ENCODE measurements at places on chromosomes 7 and 10.

GRCh38 chr7:2172311-2173188 lies 60.2 kb downstream of the MAD1L1 start:
- no peak for DNase-seq

- DNase-seq = no peak
Observed at GRCh38 chr10:4902571-4903011, 60.6 kb upstream of the AKR1C1 start.

DNA sequence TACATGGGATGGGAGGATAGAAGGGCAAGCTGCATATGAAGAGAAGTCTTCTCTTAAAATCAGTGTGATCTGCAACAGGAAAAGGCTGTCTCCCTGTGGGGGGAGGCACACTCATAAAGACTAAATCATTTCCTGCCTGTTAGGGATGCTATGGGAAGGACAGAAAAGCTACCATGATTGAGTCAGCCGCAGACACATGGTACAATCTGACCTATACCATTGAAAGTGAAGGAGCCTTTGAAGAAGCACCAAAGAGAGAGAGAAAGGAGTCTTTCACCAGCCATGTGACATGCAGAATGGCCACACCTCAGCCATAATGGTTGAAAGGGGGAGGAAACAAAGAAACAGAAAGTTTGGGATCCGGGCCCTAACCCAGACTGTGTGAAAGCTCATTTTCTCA lies 29.1 kb downstream of the NUDCD3 start:
- no peak for DNase-seq

- no peak for DNase-seq
Observed at GRCh38 chr10:110860576-110861241, 11.0 kb upstream of the PDCD4 start.

- DNase-seq = no peak
Observed at GRCh38 chr10:74924251-74924963, 98.0 kb downstream of the KAT6B start.

DNA sequence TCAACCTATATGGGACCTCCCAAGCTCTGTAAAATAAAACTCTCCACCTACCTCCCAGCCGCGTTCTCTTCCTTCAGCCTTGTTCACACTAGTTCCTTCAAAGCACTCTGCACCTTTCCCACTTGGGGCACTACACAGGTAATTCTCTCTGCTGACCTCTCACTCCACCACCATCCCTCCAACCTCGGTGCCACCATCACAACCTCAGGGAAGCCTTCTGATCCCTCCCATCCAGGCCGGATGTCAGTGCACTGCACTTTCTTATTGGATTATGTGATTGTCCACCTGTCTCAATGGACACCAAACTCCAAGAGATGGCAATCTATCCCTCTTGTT lies 7.0 kb downstream of the LARP4B start:
- peak; percentile 24 for DNase-seq

DNA sequence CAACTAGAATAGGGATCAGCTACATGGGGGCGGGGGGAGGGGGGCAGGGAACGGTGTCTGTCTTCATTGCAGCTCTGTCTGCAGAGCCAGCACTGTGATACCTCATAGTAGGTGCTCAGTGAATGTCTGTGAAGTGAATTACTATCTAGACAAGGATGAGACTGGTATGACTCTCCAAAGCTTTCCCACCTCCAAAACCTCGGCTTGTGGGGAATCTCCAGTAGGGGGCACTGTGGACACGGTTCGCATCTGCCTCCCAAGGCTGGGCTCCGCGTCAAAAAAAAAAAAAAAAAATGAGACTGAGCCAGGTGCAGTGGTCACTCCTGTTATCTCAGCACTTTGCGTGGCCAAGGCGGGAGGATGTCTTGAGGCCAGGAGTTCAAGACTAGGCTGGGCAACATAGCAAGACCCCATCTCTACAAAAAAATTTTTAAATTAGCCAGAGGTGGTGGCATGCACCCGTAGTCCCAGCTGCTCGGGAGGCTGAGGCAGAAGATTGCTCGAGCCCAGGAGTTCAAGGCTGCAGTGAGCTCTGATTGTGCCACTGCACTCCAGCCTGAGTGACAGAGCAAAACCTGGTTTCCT lies 9.6 kb downstream of the TRIM56 start:
- DNase-seq = peak; percentile 24

DNA sequence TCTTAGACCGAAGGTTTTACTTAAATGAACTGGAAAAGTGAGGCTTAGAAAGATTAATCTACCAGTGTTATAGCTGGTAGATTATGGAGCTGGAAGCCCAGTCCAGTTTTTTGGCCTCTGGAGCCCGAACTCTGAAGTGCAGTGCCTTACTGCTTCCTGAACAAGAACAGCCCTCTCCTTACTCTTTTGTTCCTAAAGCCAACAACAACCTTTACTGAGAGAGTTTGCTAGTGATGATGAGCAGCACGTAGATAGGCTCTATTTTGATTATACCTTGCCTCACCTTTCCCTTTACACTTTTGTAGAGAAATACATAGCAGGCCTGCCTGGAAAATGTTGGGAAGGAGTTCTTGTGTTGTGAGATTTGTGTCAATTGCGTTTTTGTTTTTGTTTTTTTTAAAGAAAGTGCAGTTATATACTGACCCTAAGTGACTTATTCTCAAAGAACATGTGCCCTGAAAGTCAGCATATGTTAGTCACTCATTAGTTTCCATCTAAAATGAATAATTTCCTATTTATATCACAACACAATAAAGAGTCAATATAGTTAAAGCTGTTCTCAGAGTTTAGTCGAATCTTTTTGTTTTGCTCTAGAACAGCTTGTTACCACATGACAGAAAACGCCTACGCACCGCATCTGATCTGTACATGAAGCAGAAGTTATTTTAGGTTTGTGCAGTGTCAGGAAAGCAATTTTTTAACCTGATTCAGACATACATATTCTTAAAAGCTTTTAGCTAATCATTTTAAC lies 33.0 kb downstream of the PLEKHA1 start:
- DNase-seq = peak; percentile 27

DNA sequence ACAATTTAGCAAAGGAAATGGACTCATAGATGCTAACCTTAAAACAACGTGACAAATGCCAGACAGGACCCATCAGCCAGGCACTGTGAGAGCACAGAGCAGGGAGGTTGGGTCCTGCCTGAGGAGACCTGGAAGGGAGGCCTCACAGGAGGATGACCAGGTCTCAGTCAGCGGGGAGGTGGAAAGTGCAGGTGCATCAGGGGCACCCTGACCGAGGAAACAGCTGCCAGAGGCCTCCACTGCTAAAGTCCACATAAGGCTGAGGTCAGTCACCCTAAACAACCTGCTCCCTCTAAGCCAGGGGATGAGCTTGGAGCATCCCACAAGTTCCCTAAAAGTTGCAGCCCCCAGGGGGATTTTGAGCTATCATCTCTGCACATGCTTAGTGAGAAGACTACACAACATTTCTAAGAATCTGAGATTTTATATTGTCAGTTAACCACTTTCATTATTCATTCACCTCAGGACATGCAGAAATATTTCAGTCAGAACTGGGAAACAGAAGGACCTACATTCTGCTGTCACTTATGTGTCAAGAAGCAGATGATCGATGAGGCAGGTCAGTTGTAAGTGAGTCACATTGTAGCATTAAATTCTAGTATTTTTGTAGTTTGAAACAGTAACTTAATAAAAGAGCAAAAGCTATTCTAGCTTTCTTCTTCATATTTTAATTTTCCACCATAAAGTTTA lies 157.6 kb upstream of the LANCL2 start:
- no peak for DNase-seq

DNA sequence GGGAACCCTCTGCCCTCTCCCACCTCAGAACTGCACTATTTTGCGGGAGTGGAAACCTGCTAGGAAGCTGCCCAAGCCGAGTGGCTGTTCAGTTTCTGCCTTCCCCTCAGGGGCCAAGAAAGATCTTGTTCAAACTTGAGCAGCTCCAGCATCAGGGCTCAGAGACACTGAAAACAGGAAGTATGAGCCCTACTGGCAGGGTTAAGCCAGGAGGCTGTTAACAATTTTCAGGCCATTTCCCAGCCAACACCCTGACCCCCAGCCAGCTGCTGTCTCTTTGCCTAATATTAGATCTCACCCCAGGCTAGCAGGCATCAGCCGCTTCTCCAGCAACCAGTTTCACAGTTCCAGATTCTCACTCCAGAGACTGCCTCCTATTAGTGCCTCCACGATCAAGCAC lies 9.2 kb downstream of the PLAU start:
- DNase-seq = no peak

DNA sequence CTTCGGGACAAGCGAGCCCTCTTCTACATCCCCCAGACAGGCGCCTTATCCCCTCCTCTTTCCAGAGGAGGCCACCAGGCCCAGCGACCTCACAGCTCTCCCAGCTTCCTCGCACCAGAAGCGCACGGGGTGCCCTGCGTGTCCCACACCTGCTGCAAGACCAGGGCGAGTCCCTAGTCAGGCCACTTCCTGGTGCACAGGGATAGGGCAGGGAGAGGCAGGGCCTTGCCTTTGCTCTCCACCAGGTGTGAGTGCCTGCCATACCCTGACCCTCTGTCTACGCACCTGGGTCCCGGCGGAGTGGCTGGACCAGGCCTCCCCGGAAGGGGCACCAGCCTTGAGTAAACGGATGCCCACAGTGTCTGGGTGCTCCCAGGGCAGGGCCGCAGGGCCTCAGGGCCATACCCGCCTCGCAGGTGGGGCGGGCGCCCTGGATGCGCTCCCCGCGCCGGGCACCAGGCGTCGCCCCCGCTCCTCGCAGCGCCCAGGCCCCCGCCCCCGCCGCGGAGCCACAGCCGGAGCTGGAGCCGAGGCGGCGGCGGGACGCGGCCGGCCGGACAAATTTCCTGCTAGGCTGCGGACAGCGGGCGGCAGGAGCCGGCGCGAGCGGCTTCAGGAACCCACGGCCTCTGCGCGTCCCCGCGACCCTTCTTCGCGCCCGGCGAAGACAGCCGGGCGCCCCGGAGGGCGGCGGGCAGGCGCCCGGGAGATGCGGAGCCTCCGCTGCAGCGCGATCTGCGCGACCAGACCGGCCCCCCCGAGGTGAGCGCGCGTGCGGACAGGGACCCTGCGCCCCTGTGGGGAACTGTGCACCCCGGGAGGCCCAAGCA lies at the start of gene PTPRE:
TSS of gene PTPRE (plus strand) at position 556 of the 830 bp plus-strand sequence. CDS start 133,779 bp downstream, outside the sequence.
- peak; percentile 92 for DNase-seq

DNA sequence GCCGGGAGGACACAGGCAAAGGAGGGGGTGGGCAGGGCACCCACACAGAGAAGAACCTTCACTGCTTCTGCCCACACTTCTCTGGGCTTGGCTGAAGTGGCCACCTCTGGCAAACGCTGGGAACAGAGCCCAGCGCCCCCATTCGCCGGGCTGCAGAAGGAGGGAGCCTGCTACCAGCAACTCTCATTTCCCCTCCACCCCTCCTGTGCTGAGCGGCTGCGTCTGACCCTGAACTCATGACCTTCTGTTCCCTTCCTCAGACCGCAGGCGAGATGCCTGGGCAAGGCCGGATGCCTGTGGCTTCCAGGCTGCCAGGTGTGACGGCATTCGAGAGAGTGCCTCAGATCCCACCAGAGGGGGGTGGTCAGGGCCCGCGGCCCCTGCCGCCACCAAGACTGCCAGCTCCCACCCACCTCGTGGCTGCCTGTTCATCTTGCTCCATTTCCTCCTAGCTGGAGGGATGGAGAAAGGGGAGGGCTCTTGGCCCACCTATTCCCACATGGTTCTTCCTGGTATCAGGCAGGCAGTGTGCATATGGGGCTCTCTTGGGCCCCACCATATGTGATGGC lies 19.8 kb downstream of the DNAJB12 start:
- DNase-seq = peak; percentile 93

GRCh38 chr10:30781670-30782121 lies 152.1 kb upstream of the LYZL2 start:
- DNase-seq = peak; percentile 98

DNA sequence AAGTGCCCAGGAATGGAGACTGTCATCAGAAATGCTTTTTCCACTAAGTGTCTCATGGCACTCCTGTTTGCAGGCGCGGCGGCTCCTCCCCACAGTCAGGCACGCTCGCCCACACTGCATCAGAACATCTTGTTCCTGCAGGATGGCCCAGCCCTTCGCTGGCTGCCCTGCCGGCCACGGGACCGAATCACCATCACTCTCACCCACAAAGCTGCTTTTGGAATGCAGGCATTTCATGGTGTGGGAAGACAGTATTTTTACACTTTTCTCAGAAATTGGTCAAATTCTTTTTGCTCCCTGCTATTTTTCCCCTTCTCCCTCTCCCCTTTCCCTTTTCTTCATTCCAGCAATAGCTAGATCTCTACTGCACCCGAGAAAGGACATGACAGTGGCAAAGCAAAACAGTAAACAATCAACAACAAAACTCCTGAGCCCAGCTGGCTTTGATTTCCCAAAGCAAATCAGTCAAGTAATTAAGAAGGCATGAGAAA lies 176.1 kb upstream of the TNS3 start:
- peak; percentile 76 for DNase-seq

- DNase-seq = peak; percentile 76
Observed at GRCh38 chr10:71076473-71077142, 135.8 kb upstream of the UNC5B start.

DNA sequence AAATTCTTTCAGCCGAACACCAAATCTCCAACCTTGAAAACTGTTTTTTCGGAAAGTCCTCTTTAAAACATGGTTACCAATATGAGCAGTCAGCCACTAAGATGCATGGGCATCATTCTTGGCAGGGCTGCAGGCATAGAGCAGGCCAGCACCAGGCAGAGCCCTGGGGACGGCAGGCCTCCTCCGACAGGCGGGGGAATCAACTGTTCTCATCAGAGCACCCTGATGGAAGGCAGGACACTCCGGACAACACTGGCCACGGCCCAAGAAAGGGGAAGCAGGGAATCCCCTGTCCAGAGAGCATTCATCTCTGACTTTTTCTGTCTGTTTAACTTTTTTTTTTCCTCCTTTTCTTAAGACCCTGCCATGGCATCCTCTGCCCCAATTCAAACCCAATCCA lies 1.4 kb upstream of the NOS3 start:
- no peak for DNase-seq

DNA sequence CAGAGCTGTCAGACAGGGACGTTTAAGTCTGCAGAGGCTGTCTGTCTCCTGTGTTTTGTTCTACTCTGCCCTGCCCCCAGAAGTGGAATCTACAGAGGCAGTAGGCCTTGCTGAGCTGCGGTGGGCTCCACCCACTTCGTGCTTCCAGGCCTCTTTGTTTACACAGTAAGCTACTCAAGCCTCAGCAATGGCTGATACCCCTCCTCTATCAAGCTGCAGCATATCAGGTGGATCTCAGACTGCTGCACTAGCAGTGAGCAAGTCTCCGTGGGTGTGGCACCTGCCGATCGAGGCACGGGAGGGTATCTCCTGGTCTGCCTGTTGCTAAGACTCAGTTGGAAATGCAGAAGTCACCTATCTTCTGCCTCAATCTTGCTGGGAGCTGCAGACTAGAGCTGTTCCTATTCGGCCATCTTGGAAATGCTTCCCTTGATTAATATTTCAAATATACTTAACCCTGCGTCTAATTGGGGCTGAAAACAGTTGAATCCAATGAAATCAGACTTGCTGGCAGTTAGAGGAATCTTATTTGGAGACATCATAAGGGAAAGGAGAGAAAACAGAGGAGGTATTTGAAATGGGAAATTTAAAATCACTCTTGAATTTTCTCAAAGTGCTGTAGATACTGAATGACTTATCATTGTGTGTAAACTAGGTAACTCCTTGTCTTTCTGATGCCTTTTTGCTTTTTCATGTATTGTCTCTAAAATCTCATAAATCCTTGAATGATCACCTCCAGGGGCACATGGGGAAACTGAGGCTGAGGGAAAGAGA lies 13.8 kb upstream of the CYP3A5 start:
- no peak for DNase-seq

Data from posterior cingulate gyrus (tissue), 11 donors.